ENCODE measurements at places on chromosomes 6 and 20.

GRCh38 chr6:29995340-29995777 lies 53.0 kb downstream of the HLA-A start:
- no peak for DNase-seq

DNA sequence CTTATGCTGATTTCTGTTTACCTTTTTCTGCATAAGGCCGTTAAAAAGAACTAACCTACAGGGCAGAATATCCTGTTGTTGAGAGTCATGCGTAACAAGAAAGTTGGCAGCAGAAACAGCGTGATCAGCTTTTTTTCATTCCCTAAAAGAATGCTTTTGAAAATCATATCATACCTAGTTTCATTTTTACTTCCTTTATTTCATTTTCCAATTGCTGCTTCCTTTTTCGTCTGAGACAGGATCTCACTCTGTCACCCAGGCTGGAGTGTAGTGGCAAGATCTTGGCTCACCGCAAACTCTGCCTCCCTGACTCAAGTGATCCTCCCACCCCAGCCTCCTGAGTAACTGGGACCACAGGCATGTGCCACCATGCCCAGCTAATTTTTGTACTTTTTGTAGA lies 4.1 kb downstream of the CALHM6 start:
- DNase-seq: no peak

GRCh38 chr6:36933519-36933918 lies 21.0 kb upstream of the PI16 start:
- DNase-seq: no peak

GRCh38 chr6:17429383-17430061 lies 36.1 kb downstream of the CAP2 start:
- DNase-seq: no peak

DNA sequence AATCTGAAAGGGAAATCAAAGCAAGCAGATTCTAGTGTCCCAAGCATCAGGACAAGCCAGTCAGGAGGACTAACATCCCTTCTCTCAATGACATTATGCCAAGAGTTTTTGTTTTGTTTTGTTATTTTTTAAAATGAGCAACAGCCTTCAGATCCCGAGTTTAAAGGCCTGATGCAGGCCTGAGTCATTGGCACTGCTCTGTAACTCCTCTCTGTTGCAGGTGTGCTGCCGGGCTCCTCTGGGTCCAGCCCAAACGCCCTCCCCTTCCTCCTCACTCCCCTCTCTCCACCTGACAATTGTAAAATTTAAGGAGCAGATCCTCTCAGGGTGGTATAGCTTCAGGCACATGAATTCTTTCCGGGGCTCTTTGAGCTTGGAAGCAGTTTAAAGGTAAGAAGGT lies 502.0 kb downstream of the BMP2 start:
- no peak for DNase-seq

- no peak for DNase-seq
Observed at GRCh38 chr6:114055349-114055748, 84.4 kb upstream of the HDAC2 start.

DNA sequence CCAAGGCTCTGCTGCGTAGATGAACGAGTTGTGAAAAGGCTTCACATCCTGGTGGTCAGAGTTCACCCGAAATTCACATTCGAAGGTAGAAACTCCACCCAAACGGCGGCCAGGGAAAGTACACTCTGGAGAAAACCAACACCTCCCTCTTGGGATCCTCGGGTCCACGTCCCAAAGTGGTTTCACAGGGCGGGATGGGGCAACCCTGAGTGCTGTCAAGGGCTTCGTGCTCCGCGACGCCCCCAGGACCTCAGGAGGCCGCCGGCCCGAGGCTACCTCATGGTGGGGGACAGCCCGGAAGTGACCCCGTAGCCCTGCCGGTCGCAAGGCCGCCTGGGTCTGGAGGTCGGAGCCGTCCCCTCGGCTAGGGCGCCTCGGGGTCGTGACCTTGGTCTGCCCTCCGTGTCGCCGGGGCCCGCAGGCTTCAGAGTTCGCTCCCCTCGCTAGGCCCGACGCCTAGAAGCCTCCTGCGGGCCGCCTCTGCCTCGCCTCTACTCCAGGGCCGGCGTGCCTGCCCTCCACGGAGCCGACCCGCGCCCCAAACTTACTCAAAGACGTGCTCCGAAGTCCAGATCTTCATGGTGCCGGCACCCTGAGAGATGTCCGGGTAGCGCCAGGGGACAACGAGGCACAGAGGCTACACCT lies at the start of gene PRELID3B:
PRELID3B (minus strand) TSS at position 636 of the 645 bp plus-strand sequence; CDS start at position 580, 56 bp downstream.
- no peak for DNase-seq

DNA sequence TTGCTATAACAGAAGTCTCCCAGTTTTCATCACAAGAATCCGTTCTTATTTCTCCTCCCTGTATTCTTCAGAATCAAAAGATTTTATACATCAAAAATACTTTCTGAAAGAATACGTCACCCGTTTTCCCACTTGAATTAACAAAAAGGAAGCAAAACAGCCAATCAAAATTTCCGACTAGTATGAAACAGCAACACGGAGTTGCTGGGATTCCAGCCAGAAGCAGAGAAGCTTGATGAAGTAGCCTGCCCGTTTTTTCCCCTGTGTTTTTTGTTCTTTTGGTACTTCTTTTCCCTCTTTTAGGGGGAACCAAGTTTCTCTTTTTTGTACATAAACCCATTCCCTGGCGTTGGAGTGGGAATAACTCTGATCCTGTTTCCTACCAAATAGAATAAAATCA lies 14.6 kb downstream of the TXLNB start:
- no peak for DNase-seq
